ENCODE measurements at places on chromosomes 1 and 21.

GRCh38 chr1:66571789-66572188 is 37.8 kb downstream of the SGIP1 start:
- DNase-seq, result peak; percentile 42

GRCh38 chr1:156549831-156550230 is 22.5 kb downstream of the IQGAP3 start:
- DNase-seq, result no peak

DNA sequence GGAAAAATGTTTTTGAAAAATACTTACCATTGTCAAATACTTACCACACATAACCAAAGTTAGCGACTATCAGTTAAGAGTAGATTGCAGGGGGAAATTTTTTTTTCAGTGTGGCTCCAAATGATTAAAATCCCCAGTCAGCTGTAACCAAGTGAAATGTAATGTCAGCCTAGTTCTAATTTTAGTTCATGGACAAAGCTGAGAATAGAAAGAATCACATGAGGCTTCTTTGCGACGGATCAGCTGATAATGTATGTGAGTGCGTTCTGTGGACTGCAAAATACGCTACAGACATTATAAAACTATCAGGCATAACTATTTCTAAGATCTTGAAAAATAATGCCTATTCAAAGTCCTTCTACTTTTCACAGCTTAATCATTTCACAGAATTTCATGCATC is at the start of gene LRRC39:
TSS of gene LRRC39 (minus strand) at position 166 of the 400 bp plus-strand sequence. CDS start 9,740 bp downstream, outside the sequence.
- no peak for DNase-seq

DNA sequence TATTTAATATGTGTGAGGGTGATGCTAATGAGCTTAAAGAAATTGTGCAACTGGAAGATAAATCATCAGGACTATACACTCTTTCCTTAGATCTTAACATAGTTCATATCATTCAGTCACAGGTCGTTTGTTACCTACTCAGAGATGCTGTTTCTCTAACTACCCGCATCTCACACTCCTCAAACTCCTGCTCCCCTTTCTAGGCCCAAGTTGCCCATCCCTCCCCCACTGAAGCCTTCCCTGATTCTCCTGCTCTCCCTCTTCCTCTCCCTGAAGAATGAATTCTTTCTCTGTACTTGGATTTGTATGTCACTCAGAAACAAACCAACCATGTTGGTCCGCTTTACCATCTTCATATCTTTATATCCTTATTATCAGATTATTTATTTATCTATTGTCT is 9.1 kb downstream of the SH3GLB1 start:
- no peak for DNase-seq

DNA sequence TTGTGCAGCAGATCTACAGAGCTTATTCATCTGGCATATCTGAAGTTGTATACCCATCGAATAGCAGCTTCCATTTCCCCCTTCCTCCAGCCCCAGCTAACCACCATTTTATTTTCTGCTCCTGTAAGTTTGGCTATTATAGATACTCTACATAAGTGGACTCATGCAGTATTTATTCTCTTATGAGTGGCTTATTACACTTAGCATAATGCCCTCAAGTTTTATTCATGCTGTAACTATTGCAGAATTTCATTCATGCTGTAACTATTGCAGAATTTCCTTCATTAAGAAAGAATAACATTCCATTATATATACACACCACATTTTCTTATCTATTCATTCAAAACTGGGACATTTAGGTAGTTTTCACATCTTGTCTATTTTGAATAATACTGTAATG is 30.5 kb upstream of the IFI16 start:
- DNase-seq, result no peak

Data from kidney capillary endothelial cell (primary cell).